NCI-H774 (cell line): ENCODE measurements at places on chromosomes 7 and 10.
A peak's percentile ranks its signal among the peaks of the same experiment; 100 is the strongest.

DNA sequence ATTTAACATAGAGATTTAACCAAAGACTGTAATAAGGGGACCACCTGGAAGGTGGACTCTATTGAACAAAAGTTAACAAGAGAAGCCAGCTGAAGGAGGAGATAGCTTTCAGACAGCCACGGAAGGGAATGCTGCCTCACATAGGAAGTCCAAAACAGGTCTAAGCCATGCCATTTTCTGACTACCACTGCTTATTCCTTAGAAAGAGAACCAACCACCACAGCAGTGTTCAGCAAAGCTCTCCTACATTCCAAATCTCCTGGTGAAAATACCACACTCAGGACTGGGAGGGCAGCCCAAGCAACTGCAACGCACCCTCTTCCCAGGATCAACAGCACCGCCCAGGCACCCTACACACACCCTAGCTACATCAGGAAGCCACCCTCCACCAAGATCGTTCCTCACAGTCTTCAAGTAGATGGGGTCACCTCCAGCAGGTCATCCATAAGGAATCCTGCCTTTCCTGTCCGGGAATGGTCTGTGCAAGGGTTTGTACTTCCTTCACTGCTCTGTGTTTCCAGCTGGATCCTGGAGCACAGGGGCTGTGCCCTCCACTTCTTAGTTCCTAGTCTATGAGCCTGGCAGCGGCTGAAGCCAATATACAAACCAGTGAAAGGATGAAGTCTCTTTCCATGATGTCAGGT is 2.5 kb downstream of the KIAA1549 start:
- no peak for DNase-seq

DNA sequence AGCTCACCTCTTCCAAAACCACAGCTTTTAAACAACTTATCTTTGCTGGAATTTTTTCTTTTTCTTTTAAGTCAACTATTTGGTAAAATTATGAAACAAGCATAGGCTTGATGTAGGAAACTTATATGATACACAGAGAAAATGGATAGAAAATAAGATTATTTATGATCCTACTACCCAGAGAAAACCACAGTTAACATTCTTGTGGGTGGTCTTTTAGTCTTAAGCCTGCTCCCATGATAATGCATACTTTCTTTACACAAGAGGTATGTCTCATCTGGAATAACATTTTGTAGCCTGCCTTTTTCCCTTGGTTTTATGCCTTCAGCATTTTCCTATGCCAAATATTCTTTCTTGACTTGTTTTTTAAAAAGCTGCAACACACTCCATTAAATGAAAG is 21.4 kb downstream of the PLPP4 start:
- DNase-seq: no peak

GRCh38 chr7:11427686-11428273 is 404.2 kb downstream of the THSD7A start:
- peak; percentile 39 for DNase-seq

DNA sequence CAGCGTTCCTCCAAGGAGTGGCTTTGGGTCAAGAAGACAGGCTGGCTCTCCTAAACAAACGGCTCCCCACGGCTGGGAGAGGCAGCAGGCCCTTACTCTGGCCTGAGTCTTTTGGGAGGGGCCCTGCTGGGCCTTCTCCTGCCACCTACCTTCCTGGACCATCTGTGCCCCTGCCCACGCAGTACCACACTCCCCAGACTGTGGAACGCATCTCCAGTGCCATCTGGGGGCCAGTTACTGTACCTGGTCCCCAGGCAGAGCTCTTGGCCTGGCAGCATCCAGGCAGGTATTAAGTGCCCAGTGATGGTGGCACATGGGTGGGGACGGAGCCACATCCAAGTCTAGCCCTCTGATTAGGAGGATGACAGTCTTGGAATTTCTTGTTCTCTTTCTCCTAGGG is 14.4 kb downstream of the ALKBH4 start:
- DNase-seq: no peak

DNA sequence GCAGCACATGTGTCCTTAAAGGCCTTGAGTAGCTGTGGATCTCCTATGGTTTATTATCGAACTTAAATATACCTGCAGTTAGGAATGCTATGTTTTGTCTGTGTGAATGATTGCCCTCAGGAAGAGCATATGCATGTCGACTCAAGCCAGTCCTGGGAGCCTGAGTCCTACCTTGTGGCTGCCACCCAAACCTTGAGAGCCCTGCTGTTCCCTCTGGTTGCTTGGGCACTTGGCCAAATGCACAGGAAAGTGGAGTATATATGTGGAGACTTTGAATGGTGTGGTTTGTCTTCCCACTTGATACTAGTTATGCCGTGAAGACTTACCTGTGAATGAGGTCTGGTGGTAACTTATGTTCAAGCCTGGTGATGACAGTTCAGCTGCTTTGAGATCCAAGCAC is 409.8 kb downstream of the LRMDA start:
- no peak for DNase-seq
